ENCODE measurements at places on chromosomes 11 and 22.

GRCh38 chr11:44356351-44356750 lies 46.4 kb upstream of the ALX4 start:
- DNase-seq, result no peak

DNA sequence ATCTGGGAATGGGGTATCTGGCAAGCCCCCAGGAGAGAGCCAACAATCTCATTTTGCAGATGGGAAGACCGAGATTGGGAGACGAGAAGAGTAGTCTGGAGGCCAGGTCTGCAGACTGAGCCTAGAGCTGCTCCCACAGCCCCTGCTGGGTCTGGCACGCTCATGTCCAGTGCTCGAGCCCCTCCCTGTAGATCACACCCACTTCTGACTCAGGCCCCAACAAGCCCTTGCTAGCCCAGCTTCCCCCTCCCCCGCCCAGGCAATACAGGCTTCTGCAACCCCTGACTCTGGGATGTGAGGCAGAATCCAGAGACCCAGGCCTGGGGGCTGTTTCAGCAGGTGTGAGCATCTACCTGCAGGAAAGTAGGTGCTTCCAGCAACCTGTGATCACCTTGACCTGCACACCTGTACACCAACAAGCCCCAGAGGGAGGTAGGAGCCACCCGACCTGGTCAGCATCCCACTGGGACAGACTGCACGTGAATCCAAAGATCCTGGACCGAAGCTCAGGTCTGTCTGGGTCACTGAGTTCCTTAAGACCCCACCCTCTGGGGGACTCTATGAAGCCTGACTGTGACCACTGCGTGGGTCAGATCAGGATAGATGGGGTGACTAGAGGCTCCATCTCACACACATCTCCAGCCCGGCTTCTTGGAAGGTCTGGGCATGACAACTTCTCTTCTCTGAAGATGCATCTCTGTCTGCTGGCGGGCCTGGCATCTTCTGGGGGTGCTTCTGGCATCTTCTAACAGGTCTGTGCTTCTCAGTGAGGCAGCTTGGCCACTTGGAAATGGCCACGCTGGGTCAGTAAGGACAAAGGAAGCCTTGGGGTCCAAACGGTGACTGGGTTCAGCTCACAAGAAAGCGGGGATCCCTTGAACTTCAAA lies 29.3 kb downstream of the LINC01488 start:
- DNase-seq, result no peak

DNA sequence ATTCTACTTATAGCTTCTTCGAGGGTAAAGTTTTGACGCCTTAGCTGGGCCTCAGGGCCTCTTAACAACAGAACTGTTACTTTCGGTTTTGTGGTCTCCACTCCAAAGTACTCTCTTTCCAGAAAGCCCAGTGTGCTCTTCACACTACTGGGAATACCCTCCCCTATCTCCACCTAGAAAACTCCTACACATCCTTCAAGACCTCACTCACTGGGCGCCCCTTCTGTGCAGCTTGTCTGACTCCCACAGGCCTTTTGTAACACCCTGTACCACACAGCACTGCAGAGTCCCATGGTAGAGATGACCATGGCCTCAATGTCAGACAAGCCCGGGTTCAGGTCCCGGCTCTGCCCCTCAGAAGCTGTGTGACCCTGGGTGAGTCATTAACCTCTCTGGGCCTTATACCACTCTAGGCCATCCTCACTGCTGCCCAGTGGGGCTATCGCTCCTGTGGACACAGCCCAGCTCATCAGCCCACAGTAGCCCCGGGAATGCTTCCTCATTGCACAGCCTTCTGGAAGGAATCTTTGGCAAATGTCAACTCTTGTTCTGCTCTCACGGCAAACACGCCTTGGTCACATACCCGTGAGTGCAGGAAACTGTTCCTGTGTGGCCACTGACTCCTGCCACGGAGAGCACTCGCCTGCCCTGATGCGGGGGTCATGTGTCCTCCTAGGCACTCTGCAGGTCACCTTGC lies 51.4 kb downstream of the SHISAL1 start:
- DNase-seq, result no peak

DNA sequence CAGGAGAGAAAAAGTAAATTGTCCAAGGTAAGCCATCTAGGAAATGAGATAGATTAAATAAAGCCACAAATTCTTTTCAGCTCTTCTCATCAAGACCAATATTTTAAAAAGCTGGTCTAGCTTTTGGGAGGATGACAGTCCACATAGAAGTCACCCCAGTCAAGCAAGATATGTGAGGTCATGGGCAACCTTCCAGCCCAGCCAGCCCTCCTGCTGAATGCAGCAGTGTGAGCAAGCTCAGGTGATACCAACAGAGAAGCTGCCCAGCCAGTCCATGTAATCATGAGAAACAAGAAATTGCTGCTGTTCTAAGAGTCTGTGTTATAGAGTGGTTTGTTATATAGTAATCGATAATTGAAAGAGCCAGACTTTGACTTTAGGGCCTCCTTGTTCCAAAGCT lies 28.7 kb downstream of the KCNE3 start:
- DNase-seq, result no peak

DNA sequence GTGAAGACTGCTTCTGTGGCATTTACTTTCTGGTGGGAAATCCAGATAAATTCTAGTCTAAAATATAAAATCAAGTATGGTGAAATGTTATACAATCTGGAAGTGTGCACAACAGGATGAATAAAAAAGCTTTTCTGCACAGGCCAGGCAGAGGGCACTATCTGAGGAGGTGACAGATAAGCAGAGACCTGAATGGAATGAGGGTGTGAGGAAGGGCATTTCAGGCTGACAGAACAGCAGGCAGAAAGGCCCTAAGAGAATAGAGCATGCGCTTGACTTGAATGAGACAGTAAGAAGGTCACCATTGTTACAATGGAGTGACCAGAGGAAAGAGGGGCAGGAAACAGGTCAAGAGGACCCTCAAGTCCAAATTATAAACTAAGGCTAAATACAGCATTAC lies 33.6 kb upstream of the FNBP4 start:
- no peak for DNase-seq

GRCh38 chr22:27804470-27805297 lies 3.1 kb upstream of the MN1 start:
- DNase-seq, result no peak

GRCh38 chr22:39534591-39535356 lies 2.2 kb upstream of the RPS19BP1 start:
- DNase-seq, result peak; percentile 63

DNA sequence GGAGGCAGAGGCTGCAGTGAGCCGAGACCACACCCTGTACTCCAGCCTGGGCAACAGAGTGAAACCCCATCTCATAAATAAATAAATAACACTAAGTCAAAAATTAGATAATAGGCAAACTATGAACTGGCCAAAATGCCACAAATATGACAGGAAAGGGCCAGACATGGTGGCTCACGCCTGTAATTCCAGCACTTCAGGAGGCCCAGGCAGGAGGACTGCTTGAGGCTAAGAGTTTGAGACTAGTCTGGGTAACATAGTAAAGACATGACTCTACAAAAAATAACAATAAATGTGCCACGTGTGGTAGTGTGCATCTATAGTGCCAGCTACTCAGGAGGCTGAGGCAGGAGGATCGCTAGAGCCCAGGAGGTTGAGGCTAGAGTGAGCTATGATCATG lies 19.9 kb downstream of the SEC14L6 start:
- DNase-seq, result no peak

DNA sequence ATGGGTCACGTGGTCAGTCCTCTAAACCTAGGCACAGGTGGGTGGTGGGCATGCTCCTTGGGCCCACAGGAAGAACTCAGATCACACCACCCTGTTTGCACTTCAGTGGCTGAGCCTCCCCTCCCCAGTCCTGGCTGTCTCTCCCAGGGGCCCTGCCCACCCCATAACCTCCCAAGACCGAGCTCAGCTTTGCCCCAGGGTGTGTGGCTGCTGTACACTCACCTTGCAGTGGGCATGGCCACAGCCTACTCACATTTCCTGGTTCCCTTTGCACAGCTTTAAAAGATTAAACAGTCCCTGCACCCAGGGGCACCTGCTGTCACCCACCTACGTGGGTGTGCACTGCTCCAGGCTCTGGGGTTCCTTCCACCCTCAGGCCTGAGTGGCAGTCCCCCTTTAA lies 13.8 kb downstream of the TRIOBP start:
- no peak for DNase-seq

GRCh38 chr11:118522571-118523072 lies 4.7 kb upstream of the TTC36 start:
- no peak for DNase-seq

GRCh38 chr22:39471381-39472141 lies 14.7 kb downstream of the MGAT3 start:
- no peak for DNase-seq

GRCh38 chr11:71286701-71287643 lies 34.6 kb upstream of the SHANK2 start:
- no peak for DNase-seq

DNA sequence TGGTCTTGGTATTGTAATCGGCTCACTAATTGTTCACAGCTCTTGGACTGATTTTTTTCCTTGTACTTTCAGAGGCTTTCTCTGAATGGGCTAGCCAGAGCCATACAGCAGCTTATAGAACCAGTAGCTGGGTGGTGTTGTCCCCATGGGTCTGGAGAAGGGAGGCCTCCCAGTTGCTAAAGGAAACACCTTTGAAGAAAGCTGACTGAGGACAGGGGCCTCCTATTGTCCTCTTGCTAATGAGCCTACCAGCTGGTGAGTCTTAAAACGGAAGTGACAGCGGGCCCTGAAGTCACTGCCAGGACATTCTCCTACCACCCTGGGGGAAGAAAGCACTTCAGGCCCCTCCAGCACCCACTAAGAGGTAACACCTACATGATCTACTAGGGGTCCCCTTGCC lies 9.9 kb downstream of the FADS3 start:
- no peak for DNase-seq

DNA sequence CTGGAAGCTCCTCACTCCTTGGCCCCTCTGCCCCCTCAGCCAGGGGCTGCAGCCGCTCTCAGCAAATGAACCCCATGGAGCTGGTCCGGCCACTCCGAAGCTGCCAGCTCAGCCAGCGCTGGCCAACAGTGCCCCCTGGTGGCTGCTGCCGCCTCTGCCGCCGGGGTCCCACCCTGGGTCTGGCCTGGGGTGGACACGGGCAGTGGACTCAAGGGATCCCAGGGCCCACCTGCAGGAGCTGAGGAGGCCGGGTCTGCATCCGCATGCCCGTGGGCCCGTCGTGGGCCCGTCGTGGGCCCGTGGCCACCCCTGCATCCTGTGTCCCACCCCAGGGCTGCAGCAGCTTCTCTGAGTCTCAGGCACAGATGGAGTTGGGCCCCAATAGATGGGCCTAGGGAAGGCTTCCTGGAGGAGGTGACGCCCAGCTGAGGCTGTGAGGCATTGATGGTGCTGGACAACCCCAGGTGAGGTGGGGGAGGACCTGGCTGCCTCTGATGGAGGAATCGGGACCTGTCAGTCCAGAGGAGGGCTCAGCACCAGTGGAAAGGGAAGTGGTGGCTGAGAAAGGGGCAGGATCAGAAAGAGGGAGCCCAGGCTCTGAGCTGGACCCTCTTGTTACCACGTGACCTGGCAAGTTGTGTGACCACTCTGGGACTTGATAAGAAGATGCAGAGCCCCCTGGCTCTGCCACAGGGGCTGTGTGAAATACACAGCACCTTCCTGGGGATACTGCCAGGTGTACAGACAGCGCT lies 522.3 kb downstream of the BRD1 start:
- peak; percentile 47 for DNase-seq

DNA sequence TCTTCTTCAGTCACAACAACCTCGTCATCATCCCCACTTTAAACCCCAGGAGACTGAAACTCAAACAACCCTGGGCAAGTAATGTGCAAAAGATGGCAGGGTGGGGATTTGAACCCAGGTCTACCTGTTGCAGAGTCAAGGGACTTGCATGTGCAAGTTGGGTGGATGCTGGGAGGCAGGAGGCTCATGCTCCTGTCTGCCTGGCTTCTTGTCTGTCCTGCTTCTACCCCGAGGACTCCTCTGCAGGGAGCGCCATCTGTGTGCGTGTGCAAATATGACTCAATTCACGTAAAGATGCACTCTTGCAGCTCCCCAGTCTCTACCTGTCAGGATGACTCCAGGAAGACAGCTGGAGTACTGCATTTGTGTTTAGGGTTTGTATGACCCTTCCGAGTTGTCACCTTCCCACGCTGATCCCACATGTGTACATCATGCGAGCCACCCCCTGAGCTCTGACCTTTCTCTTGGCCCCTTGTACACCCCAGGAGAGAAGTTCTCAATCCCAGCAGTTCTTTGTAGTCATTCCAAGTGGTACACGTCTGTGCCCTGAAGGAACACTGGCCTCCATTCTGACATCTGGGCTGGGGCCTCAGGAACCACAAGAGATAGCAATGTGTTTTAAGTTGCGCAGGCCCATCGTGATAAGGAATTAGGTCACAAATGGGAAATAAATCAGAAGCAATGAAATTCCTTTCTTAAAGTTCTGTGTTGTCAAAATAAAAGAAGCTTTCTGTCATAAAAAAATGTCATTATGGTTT lies 95.7 kb downstream of the CWC15 start:
- DNase-seq, result no peak

DNA sequence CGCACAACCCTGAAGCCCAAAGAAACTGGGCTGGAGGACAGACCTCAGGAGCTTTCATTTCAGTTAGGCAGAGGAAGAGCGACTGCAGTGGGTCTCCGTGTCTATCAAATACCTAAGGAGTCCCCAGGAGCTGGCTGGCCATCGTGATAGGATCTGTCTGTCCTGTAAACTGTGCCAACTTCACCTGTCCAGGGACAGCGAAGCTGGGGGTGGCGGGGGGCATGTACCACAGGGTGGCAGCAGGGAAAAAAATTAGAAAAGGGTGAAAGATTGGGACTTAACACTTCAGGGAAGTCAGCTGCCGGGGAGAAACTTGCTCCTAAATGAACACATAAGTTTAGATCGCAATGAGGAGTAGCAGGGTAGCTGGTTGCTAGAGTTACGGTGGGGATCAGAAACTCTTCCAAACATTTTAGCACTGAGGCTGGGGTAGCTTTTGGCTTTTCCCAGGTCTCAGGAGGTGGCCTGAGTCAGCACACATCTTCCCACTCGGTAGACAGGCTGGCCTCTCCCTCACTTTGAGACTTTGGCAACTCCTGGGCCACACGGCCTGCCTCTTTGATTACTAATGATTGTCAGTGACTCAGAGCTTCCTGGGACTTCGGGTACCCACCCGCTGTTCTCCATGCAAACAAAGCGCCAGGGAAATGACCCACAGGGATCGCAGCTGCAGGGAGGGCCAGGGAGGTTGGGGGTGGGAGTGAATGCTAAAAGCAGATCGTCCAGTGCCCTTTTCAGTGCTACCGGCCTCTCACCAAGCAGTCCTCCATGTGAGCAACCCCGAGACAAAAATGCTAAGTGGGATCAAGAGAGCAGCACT lies 2.9 kb upstream of the MTFP1 start:
- DNase-seq, result no peak

DNA sequence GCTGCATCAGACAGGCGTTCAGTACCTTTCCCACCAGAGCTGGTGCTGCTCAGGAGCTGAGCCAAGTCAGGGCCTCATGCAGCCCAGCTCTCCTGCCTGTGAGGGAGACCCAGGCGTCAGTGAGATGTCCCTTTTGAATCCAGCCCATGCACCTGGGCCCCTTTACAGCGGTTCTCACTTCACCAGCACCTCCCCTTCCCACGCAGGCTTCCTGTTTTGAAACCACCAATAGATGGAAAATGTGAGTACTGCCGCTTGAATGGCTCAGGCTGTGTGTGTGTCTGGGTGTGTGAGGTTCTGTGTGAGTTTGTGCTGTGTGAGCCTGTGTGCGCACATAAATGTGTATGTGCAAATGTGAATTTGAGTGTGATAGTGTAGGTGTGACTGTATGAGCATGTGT lies 88.4 kb downstream of the UBASH3B start:
- peak; percentile 74 for DNase-seq

GRCh38 chr22:24532075-24532474 lies 22.9 kb downstream of the GUCD1 start:
- DNase-seq, result no peak
